ENCODE measurements at places on chromosomes 2 and 18. TPM values are rescaled to one million over a fixed set of nuclear protein-coding genes. Genes with fewer than 3 reads are reported as not detected.

RND3 gene
- 187 TPM for total RNA-seq

ALLC gene
- total RNA-seq: not detected

TMEM237 gene
- 58.8 TPM for total RNA-seq

GRCh38 chr2:178143481-178143880 is 31.2 kb downstream of the RBM45 start:
- DNase-seq: no peak

GRCh38 chr2:105917226-105917625 is 172.5 kb downstream of the NCK2 start:
- no peak for DNase-seq

DNA sequence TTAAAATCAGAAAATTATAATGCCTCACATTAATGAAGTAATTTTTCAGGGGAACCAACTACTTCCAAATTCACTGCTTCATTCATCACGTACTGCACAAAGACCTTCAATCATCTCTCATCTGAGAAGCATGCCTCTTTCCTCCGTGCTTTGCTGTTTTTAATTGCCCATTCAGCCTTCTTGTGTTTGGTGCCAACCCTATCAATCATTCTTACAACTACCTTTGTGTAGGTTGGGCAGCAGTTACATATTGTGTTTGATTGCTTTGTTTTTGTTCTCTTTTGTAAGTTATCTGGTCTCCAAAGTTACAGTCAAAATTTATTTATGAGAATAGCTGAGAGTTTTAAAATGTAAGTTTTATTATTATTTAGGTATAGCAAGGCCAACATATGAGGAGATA is 549.0 kb upstream of the SLC8A1 start:
- DNase-seq: no peak

DNA sequence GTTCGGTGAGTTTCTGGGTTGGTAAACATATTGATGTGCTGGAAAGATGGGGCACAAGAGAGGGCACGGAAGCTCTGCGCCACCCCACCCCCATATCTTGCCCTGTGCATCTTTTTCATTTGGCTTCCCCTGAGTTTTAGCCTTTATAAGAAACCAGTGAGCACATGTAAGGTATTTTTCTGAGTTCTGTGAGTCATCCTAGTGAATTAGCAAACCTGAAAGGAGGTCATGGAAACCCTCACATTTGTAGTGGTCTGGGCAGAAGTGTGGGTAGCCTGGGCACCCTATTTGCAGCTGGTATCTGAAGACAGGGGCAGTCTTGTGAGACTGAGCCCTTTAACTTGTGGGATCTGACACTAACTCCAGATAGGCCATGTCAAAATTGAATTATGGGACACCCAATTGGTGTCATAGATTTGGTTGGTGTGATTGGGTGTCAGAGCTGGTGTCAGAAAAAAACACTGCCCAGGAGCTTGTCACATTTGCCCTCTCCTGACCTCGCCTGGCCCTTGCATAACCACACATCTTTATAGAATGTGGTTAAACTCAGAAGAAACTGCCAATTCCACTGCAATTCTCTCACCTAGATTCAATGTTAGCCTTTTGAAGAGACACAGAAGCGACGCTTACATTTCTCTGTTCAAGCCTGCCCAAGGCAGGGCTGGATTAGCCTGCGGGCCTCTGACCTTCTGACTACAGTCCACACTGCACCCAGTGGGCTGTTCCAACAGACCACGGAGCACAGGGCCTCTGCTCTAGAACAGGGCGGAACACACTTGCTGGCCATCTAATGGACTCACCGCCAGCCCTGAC is 12.0 kb upstream of the GALM start:
- peak; percentile 59 for DNase-seq

GRCh38 chr2:154623819-154624218 is 74.7 kb upstream of the KCNJ3 start:
- peak; percentile 1 for DNase-seq

DNA sequence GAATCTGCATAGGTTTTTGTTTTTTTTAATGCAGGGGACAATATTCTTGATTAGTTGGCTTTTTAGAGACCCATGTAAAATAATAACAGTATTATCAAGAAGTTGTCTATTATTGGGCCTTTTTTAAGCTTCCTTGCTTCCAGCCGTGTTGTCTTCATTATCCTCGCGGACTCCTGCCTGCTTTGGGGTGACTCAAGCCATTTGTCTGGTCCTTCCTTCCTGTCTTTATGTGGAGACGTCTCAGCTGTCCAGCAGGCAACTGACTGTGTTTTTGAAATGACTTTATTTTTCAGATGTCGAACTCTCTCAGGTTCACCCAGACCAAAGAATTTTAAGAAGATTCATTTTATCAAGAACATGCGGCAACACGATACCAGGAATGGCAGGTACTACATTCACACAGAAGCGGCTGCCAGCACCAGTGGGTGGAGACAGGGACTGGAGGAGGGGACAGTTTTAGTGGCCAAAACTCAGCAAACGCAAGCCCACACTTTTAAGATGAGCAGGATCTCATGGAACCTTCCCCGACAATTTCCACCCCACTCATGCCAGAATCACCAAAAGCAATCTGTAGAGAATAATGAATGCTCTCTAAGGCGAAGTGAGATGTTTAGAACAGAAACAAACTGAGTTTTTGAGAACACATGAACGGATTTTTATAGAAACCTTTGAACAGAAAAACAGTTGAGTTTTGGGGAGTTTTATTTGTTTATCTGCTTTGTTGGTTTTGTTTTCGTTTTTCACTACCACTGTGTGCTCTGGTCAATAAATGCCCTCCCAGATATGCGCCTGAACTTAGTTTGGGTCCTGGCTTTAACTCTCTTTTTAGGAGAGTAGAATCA is 59.1 kb downstream of the CABLES1 start:
- DNase-seq: no peak

- peak; percentile 77 for DNase-seq
Observed at GRCh38 chr18:54983041-54983686, 23.9 kb upstream of the CCDC68 start.

GRCh38 chr2:179884193-179884592 is 22.8 kb upstream of the ZNF385B start:
- DNase-seq: no peak
